GM19239 (cell line): ENCODE measurements at places on chromosomes 16 and 17.

GRCh38 chr17:31877911-31878702, 19.1 kb upstream of the COPRS start:
- DNase-seq = no peak

- no peak for DNase-seq
These were observed 5.2 kb upstream of the SYNRG start for GRCh38 chr17:37614391-37614790.

DNA sequence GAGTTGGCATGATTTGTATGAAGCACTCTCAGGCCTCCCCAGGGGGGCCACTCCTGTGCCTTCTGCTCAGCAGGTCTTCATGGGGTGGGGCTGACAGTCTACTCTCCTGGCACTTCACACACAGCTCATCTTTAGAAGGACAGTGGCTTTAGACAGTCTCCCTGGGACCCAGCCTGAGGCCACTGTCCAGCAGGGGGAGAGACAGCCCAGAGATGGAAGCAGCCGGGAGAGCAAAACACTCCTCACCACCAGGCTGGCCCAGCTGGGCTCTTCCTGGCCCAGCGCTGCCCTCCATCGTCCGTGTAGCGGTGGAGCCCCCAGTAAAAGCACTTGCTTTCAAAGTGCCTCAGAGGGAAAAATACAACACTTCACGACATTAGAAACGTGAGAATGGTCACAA, 62.0 kb upstream of the CRHR1 start:
- DNase-seq = no peak

DNA sequence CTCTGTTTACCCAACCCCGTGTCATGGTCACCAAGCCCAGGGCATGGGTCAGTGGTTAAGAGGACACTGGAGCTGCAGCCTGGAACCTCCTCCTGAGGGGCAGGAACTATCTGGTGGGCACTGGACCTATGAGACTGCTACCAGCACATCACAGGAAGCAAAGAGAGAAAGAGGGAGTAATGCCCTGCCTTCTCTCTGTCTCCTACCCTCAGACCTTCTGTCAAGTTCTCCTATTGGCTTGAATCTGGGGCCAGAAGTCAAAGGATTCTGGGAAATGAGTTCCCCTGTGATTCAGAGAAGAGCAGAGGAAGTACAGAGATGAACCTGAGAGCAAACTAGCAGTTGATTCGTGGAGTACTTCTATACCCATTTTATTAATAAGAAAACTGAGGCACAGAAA, 123.0 kb upstream of the GNAO1 start:
- DNase-seq = no peak

DNA sequence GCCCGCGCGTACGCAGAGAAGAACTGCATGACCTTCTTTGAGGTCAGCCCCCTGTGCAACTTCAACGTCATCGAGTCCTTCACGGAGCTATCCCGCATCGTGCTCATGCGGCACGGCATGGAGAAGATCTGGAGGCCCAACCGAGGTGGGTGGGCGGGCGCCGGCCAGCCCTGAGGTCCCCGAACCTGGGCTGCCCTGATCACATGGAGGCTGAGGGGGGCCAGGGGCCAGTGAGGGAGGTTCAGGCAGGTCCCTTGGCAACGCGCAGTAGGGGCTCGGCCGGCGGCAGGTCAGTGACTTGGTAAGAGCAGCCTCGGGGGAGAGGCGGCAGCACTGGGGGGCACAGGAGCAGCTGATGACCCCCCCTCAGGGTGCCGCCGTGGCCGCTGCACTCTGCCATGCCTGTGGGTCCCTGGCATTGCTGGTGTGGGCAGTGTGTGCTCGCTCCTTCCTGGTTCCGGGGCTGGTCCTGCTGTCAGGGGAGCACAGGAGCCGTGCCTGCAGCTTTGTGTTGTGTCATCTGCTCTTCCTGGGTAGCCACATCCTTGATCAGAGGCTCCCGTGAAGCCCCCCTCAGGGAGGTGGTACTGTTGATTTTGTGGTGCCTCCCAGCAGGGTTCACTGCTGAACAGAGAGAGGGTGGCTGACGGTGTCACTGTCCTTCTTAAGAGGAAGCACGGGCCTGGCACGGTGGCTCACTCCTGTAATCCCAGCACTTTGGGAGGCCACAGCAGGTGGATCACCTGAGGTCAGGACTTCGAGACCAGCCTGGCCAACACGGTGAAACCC, 4.6 kb upstream of the WFIKKN1 start:
- no peak for DNase-seq
